ENCODE measurements at places on chromosomes 13 and 19.

GRCh38 chr19:23906835-23907234 lies 7.9 kb upstream of the ZNF726 start:
- DNase-seq, result no peak

DNA sequence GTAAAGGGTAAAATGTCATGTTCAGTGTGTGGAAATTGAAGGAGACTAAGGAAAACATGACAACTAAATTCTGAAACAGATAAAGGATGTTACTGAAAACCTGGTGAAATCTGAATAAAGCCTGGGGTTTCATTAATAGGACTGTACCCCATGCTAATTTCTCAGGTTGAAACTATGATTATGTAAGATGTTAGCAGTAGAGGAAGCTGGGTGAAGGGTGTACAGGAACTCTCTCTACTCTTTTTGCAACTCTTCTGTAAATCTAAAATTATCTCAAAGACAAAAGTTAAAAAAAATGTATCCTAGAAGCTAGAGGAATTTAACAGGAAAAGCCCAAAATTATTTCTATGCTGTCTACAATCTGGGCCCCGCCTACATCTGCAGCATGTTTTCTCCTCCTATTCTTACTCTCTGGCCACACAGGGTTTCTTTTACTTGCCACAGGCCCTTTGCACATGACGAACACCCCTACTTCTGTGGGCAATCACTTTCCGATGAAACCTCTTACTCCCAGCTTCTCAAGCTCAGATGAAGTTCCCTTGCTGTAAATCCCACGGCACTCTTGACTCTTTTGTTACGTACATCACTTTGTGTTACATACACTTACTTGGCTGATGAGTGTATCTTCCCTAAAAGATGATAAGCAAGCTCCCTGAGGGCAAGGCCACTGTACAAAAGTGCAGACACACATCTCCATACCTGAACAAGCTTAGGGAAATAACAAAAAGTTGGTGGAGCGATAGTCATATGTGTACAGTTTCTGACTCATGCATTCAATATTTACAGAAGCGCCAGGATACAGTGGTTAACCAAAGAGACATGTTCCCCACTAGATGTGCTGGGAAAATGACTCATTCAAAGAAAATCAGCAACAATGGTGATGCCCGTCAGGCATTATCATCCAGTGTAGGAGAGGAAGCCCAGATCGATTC lies 32.6 kb downstream of the RUBCNL start:
- peak; percentile 92 for DNase-seq

DNA sequence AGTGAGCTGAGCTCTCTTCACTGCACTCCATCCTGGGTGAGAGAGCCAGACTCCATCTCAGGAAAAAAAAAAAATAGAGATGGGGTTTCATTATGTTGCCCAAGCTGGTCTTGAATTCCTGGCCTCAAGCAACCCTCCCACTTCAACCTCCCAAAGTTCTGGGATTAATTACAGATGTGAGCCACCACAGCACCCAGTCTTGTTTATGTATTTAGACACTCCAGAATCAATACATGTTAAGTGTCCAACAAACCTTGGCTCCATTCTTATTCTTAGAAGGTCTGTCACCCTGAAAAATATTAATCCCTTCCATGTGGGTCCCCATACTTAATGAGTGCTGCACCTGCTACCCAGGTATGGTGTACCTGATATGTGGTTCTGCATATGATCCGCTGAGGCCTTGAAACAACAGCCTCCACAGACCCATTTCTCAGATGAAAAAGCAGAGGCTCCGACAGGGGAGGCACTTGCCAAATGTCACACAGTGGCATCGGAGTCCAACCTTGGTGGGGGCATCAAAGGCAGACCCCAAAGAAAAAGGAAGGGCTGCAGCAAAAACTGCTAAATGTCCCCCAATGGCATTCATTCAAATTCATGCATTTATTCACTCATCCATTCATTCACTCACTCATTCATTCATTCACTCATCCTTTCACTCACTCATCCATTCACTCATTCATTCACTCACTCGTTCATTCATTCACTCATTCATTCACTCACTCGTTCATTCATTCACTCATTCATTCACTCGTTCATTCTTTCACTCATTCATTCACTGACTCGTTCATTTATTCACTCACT lies 16.7 kb downstream of the TICAM1 start:
- DNase-seq, result no peak

DNA sequence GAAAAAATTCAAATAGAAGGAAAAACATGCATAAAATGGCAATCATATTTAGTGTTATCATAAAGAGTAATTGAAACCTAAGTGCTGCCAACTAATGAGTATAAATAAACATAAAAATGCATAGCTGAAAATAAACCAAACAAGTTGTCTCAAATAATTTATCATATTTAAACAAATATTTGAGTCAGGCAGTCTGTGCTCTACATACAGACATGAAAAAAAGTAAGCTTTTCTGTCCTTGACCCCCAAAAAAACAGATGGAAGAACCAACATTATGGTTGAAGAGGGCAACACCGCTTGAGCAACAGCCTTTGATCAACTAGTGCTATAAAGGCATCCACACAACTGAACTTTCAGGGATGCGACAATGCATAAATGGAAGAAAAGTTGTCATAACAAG lies 735.1 kb upstream of the MIR17HG start:
- DNase-seq, result no peak

DNA sequence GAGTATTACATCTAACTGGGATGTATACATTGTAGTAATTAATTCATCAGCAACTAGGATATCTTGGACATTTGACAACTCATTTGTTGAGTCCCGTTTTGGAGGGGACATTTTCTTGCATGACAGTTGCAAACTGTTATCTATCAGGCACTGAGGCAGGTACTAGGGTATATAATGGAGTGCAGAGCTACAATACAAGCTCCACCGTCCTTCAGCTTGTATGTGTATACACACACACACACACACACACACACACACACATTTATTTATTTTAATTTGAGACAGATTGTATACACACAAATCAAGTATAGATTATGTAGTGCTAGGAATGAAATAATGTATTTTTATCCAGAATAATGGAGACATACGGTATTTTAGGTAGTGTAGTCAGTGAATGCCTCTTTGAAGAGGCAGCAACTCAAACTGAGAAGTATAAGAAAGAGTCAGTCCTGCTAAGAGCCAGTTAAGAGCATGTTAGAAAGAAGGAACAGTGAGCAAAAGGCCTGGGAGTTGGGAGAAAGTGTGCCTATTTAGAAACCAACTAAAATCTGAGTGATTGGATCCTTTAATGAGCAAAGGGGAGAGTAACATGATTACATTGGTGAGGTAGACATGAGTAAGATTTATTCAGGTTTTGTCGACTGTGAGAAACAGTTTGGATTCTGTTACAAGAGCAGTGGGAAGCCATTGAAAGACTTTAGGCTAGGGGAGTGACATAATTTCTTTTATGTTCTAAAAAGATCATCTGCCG lies 74.5 kb downstream of the NBEA start:
- no peak for DNase-seq

- no peak for DNase-seq
These were observed 1.6 kb downstream of the PRR36 start for GRCh38 chr19:7872306-7873204.

GRCh38 chr19:18939922-18940768 lies 872 bp downstream of the HOMER3 start:
- peak; percentile 59 for DNase-seq

- no peak for DNase-seq
These were observed 1315.4 kb downstream of the EFNB2 start for GRCh38 chr13:105220063-105220462.

DNA sequence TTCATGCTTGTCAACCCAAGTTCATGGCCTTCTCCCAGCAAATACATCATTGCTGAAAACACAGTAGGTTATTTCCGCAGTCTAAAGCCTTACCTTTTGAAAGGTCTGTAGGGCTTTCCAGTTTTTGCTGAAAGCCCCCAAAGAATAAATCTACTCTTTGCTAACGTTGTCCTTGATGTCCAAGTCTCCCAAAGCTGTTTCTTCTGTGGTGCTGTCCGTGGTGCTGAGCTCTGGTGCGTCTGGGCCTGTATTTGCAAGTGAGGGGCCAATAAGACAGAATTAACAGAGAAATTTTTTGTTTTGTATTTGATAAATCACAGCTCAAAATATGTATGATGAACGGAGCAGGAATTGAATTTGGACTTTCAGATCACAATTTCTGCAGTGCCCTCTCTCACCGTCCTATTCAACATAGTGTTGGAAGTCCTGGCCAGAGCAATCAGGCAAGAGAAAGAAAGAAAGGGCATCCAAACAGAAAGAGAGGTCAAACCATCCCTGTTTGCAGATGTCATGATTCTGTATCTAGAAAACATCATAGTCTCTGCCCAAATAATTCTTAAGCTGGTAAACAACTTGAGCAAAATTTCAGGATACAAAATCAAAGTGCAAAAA lies 9.8 kb upstream of the LGALS16 start:
- DNase-seq, result peak; percentile 7

DNA sequence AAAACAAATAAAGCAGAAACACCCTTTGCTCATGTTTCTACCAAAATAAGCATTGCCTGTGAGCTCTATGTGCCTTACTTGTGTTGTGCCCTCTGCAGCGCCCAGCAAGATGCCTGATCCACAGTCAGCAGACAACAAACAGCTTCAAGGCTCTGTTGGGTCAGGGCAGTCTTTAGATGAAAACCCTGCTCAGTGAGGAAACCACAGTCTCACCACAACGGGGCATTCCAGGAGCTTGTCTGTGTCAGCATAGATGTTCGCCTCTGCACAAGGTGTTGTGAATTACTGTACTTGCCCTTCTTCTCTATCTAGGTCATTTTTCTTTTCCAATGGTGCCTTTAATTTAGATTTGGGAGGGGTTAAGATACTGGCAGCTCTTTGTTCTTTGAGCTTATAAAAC lies 251.9 kb downstream of the COL4A1 start:
- DNase-seq, result peak; percentile 11

DNA sequence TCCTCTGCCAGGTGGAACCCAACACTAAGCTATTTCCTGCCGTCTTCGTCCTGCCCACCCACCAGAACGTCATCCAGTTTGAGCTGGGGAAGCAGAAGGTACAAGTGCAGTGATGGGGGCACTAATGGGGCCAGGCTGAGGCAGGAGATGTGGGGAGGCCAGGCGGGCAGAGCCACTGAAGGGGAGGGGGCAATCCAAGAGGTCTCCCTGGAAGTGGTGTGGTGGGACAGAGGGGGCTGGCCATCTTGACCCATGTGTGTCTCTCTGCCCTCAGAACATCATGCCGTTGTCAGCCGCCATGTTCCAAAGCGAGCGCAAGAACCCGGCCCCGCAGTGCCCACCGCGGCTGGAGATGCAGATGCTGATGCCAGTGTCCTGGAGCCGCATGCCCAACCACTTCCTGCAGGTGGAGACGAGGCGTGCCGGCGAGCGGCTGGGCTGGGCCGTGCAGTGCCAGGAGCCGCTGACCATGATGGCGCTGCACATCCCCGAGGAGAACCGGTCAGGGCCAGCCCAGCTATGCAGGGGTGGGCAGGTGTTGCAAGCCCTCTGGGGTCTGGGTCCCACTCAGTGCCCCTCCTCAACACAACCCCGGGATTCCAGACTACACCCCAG lies 49.6 kb downstream of the RYR1 start:
- no peak for DNase-seq

DNA sequence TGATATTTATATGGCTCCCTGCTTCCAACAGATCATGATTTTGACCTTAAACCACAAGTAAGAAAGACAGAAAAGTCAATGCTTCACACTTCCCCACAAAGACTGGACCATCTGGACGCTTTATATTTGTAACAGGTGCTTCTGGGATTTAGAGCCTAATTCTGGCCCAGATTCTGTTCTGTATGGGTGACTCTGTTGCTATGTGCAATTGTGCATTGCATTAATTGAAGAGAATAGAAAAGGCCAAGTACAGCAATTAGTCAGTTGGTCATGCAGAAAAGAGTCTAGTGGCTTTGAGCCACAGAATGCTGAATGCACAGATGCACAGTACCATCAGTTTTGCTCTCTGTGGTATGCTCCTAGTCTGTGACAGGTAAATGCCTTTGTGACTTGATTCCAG lies 657.4 kb upstream of the ATXN8OS start:
- no peak for DNase-seq

DNA sequence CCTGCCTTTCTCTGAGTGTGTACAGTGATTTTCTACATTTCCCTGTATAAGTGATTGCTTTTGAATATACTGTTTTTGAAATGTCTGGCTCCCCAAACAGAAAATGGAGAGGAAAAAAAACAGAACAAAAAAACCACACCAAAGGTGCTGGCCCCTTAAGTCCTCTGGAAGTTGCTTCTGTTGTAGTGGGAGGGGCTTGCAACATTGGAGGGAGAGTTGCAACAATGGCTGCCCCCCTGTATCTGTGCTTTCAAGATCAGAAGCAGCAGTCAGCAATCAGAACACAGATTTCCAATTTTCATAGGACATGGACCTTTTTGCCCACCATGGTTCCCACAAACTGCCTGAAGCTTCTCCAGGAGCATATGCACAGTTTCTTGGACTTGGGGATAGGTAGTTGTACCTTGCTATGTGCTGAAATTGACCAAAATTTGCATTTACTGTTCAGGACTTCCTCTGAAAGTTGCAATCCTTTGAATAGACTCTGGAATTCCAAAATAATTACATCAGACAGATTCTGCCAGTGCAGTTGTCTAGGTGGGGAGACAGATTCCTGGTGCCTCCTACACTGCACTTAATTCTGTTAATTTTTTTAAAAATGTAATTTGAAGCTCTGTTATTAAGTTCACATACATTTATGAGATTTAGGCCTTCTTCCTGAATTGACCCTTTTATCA lies 13.8 kb downstream of the BIVM start:
- DNase-seq, result no peak

DNA sequence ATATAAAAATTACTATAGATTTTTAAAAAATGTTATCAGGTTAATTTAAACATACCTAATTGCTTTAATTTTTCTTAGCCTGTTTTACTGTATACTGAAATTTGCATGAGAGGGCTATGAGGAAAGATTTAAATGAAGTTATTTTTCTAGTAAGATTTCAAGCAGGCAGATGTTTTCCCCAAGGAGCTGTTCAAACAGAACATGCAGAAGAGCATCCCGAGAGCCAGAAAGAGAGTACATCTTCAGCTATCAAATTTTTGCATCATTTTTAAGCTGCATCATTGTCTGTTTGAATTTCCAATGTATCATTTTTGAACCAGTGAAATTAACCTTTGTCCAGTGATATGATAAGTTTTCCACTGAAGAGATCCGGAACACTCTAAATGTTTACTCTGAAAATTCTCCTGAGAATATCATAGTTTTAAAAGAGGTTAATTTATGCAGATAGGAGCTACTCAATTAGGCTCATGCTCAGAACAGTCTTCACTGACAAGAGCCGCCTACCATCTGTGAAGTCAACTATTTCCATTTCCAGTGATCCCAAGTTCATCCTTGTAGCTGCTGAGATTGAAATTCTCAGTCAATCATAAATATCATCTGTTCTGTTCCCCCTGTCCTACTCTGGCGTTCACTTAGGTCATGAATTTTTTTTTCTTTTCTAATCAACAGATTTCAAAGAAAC lies 467.7 kb upstream of the NBEA start:
- DNase-seq, result no peak

DNA sequence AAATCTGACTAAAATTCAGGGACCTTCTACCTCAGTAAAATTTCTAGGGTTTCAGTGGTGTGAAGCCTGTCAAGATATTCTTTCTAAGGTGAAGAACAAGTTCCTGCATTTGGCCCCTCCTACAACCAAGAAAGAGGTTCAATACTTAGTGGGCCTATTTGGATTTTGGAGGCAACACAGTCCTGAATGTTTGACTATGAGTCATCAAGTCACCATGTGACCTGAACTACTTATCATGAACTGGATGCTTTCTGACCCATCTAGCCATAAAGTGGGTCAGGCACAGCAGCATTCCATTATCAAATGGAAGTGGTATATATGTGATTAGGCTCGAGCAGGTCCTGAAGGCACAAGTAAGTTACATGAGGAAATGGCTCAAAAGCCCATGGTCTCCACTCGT lies 163.0 kb upstream of the IRS2 start:
- DNase-seq, result peak; percentile 20

- DNase-seq, result no peak
These were observed 752 bp upstream of the HAS1 start for GRCh38 chr19:51724543-51724942.
